Sigmoid colon (tissue), 7 donors: ENCODE measurements at places on chromosomes 13 and 19. TPM values are rescaled to one million over a fixed set of nuclear protein-coding genes. Genes with fewer than 3 reads are reported as not detected.

DNA sequence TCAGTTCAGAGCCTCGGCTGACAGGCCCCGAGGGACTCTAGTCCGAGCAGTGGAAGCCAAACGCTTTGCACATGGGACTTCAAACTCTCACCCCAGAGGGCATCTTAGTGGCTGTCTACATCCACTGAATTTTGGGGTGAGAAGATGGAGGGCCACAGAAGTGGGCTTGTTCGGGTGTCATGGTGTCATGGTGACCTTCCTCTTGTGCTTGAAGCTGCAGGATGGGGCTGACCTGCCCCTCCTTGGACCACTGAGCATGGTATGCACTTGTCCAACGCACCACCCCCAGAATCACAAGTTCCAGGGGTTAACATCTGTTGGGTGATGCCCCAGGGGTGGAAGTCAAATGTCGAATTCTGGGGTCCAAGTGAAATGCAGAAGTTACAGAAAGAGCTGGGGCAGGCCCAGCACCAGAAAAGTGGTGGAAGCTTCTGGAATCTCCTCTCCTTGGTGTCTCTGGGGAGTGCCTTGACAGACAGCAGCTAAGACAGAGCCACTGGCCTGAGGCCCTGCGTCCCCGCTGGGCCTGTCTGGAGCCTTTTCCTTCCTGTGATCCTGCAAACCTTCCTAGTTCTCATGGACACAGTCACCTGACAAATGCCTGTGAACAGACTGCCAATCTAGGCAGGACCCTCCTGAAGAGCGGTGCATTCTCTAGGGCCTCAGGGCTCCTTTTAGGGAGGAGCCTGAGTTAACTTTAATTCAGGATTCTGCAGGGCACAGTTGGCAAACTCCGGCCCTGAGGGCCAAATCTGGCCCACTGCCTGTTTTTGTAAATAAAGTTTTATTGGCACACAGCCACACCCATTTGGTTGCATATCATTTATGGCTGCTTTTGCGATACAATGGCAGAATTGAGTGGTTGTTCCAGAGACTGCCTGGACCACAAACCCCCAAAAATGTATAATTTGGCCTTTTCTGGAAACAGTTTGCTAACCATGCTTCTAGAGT is 65.1 kb upstream of the RANBP3 start:
- DNase-seq: no peak

GRCh38 chr13:42078128-42078808 is 29.8 kb downstream of the DGKH start:
- DNase-seq: no peak

GRCh38 chr19:50556282-50557008 is 11.8 kb downstream of the LRRC4B start:
- DNase-seq: peak; percentile 80

- DNase-seq: peak; percentile 81
Observed at GRCh38 chr19:10780368-10780767, 55.6 kb downstream of the TMED1 start.

DNA sequence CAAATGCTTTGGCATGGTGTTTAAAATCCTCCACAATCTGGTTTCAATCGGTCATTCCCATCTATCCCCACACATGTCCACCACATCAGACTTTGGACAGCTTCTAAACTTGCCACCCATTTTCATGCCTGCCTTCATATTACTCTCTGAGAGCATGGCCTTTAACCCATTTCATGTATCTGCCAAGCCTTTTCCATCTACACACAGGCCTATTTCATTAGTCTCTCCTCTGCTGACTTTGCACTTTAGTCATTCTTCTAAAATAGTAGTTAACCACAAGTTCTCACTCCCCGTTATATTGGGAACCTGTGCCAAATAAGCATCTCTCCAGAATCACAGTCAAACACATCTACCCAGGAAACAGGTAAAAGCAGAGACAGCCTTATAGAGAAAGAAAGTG is 142.2 kb downstream of the MZT1 start:
- no peak for DNase-seq

- peak; percentile 86 for DNase-seq
Observed at GRCh38 chr19:29687244-29687896, 22.1 kb downstream of the PLEKHF1 start.

DNA sequence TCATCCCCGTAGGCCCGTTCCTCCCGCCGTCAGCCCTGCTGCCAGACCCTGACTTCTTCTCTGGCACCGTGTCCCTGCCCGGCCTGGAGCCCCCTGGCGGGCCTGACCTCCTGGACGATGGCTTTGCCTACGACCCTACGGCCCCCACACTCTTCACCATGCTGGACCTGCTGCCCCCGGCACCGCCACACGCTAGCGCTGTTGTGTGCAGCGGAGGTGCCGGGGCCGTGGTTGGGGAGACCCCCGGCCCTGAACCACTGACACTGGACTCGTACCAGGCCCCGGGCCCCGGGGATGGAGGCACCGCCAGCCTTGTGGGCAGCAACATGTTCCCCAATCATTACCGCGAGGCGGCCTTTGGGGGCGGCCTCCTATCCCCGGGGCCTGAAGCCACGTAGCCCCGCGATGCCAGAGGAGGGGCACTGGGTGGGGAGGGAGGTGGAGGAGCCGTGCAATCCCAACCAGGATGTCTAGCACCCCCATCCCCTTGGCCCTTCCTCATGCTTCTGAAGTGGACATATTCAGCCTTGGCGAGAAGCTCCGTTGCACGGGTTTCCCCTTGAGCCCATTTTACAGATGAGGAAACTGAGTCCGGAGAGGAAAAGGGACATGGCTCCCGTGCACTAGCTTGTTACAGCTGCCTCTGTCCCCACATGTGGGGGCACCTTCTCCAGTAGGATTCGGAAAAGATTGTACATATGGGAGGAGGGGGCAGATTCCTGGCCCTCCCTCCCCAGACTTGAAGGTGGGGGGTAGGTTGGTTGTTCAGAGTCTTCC is 1.3 kb upstream of the CLASRP start:
- no peak for DNase-seq

DNA sequence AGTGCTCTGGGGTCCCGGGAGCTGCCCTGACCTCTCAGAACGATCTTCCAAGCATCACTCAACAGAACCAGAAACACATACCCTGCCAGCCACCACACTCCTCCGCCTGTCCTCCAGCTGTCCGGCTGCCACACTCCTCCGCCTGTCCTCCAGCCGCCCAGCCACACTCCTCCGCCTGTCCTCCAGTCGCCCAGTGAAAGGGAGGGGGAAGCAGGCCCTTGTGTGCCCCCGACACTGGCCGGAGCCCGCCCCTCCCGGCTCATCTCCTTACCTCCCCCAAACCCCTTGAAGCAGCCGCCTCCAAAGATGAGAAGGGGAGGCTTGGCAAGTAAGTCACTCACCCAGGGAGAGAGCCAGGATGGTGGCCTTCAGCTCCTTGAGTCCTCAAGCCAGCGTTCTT is 40.2 kb downstream of the STK24 start:
- DNase-seq: peak; percentile 56

DNA sequence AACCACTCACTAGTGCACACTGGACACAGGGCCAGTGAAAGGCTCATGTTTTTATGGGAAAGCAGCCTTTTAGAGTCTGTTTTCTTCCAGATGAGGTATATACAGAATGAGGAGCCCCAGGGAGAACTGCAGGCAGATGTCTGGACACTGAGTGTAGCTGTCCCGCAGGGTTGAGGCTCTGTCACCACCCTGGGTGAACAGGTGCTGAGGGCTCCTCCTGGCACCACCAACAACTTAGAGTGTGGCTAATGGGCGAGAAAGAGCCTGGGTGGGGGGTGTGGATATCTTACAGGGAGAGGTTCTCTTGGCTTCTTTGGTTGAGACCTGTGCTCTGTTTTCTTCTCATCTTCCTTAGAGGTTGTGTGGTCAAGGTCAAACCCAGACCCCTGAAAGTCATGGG is 202.1 kb upstream of the GPR12 start:
- no peak for DNase-seq

GRCh38 chr19:55336101-55336500 is 3.6 kb upstream of the KMT5C start:
- DNase-seq: no peak

GRCh38 chr13:110194451-110194850 is 112.5 kb downstream of the COL4A1 start:
- DNase-seq: no peak

GRCh38 chr13:34430294-34430693 is 511.8 kb upstream of the NBEA start:
- DNase-seq: no peak

DNA sequence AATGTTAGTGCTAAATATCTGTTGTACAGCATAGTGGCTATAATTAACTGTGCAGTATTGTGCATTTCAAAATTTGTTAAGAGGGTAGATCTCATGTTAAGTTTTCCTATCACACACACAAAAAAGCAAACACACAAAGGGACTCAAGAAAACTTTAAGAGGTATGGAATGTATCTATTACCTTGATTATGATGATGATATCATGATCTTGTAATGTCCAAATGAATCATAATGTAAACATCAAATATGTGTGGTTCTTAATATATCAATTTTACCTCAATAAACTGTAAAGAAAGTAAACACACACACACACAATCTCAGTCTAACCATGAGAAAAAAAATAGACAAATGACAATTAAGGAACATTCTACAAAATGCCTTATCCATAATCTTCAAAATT is 934.6 kb downstream of the SLITRK1 start:
- no peak for DNase-seq

DNA sequence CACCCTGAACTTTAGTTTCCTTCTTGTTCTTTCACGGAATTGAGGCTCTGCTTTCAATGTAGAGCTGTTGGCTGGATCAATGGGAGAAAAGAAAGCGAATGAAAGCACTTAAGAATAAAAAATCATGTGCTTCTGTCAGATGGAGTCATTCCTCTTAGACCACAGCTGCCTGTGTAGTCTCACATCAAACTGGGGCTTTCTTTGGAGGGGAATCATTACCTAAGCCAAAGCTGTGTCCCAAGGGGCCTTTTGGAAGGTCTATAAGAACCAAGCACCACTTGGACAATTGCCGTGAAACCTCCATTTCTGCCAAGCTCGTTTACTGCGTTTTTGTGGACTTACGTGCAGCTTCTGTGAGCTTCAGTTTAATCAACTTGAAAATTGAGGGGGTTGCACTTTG is 44.2 kb upstream of the RNF113B start:
- DNase-seq: no peak

- no peak for DNase-seq
Observed at GRCh38 chr19:10420444-10421239, at the start of gene PDE4A. Gene PDE4A, plus strand, starts transcription at chr19:10420538. Its CDS starts 227 bp downstream, at chr19:10420765.

The SIGLECL1 gene
- total RNA-seq: not detected

The ZNF610 gene
- total RNA-seq: 2.5 TPM

The KLF1 gene
- not detected for total RNA-seq

The PLPPR3 gene
- not detected for total RNA-seq

The PTGIR gene
- 3.9 TPM for total RNA-seq

The LGALS14 gene
- total RNA-seq: not detected

The GFY gene
- not detected for total RNA-seq

The IFI30 gene
- total RNA-seq: 45.3 TPM
